HFF-Myc (cell line): ENCODE measurements at places on chromosomes 1 and 21.

DNA sequence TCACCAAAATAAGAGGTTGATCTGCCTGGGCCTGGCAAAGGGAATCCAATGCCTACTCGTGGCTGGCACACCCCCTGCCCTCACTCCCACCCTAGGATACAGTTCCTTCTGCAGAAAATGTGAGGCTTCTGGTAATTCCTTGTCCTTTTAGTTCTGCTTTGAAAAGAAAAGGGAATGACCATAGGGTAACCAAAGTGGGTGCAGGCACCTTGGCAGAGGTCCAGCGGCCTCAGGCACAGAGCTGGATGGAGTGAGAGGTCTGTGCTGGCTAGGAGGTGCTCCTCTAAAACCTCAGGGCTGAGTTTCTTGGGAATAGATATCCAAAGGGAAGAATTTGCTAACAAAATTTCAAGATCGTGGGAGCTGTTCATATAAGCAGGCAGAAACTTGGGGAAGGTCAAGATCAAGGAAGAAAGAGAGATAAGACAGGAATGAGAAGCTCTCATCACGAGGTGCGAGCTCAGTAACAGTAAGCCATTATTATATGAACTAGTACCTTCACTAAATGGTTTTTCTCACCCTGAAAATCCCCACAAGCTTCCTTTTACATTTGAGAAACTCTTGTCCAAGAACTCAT, 293.1 kb upstream of the LYPLAL1 start:
- no peak for DNase-seq

DNA sequence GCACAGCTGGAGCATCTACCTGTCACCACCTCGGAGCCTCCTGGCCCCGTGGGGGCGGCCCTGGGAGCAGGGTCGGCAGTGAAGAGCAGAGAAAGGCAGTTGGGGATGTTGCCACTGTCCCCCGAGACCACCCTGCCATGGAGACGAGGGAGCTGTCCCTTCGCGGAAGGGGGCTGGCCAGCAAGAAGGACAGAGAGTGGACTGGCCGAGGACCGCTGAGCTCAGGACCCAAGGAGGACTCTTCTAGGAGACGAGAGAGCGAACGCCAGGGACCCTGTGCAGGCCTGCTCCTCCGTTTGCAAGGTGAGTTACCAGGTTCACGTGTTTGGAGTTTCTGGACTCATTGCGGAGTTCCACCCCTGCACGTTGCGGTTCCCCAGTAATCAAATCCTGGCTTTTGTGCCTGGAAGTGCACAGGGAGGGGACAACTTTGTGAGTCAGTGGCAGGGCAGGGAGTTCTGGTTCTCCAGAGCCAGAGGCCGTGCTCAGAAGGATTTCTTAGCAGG, 5.6 kb upstream of the POFUT2 start:
- no peak for DNase-seq

GRCh38 chr1:212457740-212458338, 25.1 kb downstream of the NENF start:
- no peak for DNase-seq

DNA sequence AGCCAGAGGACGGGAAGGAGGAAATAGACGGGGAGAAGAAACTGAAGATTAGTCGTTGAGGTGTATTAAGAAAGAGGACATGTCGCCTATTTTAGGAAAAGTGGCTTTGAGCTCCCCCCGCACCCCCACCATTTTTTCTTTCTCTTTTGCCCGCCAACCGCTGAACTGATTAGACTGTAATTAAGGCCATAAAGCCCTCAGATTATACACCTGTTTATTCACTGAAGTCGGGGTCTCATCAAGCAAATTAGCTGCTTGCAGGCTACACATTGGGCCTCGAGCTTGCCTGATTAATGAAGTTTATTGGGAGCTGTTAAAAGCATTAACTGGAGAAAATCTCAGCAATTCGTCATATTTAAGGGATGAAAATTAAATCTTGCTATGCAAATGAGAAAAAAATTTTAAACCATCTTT, 119.4 kb upstream of the RRP15 start:
- no peak for DNase-seq

DNA sequence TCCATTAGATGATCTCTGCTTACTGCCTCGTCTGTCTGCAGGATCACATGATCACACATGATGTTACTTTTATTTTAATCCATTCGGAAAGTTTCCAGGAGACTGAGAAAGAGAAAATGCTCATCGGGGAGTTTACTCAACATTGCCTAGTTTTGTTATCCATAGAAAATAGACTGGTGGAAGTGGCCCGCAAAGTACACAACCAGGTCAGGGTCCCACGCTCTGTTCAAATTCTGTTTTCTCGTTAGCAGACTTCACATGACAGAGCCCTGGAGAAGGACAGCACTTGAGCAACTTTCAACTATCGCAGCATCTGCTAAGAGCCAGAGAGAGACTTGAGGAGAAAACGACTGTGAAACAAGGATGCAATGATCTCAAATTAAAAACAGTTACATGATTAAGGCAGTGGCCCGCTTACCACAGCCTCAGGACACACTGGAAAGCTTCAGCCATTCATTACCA, 44.2 kb downstream of the ADAMTS1 start:
- no peak for DNase-seq

DNA sequence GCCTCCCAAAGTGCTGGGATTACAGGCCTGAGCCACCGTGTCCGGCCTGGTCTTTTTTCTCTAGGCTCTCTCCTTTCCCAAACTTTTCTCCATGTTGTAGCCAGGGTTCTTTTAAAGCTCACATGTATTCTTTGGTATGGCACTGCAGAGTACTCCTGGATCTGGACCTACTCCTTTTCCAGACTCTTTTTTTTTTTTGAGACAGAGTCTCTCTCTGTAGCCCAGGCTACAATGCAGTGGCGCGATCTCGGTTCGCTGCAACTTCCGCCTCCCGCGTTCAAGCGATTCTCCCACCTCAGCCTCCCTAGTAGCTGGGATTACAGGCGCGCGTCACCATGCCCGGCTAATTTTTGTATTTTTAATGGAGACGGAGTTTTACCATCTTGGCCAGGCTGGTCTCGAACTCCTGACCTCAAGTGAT, 602 bp upstream of the MED18 start:
- DNase-seq: no peak

GRCh38 chr1:9592510-9593075, 3.9 kb downstream of the TMEM201 start:
- DNase-seq: no peak

DNA sequence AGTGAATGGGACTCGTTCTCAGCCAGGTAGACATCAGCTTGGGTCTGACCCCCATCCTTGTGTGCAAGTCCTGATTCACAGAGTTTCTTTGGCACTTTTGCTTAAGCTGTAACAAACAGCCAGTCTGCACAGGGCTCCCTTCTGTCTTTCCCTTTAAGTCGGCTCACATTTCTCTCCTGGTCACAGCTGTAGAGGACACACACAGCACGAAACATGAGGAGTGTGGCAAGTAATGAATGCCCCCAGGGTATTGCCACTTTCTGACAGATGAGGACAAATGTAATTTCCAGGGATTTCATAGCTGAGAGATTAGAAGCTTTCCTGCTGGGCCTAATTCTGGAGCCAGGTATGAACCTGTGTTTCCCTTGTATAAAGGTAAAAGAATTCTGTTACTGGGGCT, 423.5 kb downstream of the KIF26B start:
- no peak for DNase-seq
